ENCODE measurements at places on chromosomes 16 and 17.

DNA sequence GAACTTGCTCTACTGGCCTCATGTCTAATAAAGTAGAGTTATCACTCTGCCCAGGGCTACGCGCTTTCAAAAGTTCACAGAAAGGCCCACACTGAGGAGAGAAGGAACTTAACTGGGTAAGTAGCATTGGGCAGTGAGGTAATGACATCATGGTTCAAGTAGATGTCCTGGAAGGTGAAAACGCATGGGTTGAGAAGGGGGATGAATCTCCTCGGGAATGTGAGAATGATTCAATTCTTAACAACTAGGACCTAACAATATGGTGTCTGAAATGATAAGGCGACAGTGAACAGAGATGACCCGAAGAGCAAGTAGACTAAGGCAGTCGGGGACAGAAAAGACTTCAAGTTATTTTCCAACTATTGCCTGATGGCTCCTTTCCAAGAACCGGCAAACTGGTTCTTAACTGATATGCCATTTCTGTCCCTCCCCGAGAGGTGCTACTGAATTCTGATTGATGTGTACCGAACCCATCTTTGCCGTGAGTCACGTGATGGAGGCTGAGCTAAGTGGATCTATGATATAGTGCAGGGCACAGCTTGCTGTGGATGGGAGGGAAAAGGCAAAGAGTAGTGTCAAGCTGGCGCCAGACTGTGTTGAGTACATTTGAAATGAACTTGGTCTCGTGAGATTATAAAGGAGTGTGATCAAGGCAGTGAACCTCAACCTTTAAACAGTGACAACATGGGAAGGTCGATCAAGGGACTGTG is 44.1 kb downstream of the MARCHF10 start:
- H3K4me3 ChIP-seq, result no peak overlapping the region
- peaks cover 20% of the 10 kb centered on the region for H3K27me3 ChIP-seq
- no peak for DNase-seq

DNA sequence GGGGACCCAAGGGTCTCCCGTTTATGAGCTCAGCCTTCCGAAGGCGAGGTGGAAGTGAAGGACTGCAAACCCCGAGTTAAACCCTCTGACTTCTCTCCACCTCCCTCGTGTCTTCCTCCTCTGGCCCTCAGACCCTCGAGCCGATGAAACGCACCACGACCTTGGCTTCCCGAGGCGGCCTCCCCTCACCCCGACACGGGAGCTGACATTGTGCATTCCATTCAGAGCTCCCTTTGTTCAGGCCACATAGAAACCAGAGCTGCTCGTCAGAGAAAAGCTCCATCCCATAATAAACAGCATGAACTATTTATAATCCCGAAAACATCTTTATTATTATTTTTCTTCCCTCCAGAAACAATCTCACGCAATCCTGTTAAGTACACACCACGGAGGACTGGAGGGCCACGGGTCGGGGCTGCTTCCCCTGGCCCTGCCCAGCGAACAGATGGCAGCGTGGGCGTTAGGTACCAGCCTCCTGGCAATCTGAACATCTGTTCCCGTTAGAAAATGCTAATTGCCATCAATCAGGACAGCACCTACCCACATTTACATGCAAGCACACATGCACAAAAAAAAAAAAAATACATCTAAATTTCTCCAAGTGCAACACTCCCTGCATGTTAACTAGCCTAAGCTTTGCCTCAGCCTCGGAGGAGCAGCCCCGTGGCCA is 145.7 kb downstream of the RBFOX3 start:
- H3K27me3 ChIP-seq, result no peaks in the 10 kb centered on the region
- H3K4me3 ChIP-seq, result no peak overlapping the region
- no peak overlapping the region for H3K27ac ChIP-seq
- no peaks in the 10 kb centered on the region for H3K4me1 ChIP-seq

GRCh38 chr16:14187517-14188338 is 116.6 kb downstream of the MRTFB start:
- peak overlapping the region; percentile 18 for H3K4me3 ChIP-seq
- H3K27ac ChIP-seq, result no peak overlapping the region
- no peaks in the 10 kb centered on the region for H3K27me3 ChIP-seq
- no peaks in the 10 kb centered on the region for H3K36me3 ChIP-seq

- no peak for DNase-seq
- H3K36me3 ChIP-seq, result peaks cover 6% of the 10 kb centered on the region
- H3K4me3 ChIP-seq, result peak overlapping the region; percentile 75
- H3K4me1 ChIP-seq, result peaks cover 8% of the 10 kb centered on the region
- H3K27ac ChIP-seq, result peak overlapping the region; percentile 15
These were observed 1.4 kb downstream of the PLD2 start for GRCh38 chr17:4808378-4808767.

DNA sequence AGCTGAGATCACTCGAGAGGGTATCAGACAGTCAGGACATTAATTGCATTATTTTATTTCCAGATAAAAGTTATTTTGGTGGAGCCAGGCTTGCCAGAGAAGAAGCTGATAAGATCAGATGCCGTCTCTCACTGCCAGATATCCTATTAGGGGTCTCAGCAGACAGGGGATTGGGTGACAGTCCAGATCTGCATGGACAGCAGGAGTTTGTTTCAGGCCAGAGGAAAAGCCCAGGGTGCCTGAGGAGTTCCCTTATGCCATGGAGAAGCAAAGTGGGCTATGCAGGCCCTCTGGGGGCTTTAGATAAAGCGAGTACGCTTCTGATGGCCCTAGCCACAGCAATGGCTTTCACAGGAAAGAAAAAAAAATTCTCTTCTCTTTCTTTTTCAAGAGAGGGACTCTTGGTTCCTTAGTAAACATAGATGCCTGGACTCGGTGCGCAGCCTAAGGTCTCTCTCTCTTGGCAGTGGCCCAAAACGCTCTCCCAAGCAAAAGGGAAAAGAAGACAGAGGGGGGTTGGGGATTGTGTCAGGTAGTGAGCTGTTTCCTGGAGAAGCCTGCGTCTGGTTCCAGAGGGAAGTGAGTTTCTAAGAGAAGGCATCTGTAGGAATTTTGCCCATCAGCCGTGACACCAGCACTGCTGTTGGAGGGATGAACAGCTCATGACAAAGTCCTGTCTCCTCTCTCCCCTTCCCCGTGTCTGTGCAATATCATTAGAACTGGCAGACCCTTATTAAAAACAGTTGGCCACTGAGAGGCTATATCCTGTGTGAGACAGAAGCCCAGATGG is 166.3 kb upstream of the FOXF1 start:
- no peak for DNase-seq
- no peak overlapping the region for H3K4me3 ChIP-seq
- H3K27me3 ChIP-seq, result peaks cover 40% of the 10 kb centered on the region
- H3K4me1 ChIP-seq, result no peaks in the 10 kb centered on the region
- H3K27ac ChIP-seq, result no peak overlapping the region
- no peaks in the 10 kb centered on the region for H3K36me3 ChIP-seq

DNA sequence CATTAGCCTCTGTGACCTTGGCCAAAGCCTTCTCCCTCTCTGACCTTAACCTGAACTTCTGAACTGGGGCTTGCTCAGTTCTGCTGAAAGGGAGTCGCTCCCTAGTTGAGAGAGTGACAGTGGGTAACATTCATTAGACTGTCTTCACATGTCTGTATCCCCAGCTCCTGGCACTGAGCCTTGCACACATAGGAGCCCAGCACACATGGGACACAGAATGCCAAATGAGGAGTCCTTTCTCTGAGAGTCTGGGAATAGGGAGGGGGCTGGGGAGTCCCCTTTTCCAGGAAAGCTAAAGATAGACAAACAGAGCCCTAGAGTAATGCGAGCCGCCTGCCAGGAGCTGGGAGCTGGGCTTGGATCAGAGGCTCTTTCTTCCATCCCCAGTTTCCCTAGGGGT is 2.5 kb downstream of the TAC4 start:
- H3K4me3 ChIP-seq, result no peak overlapping the region
- no peak for DNase-seq
- H3K27ac ChIP-seq, result no peak overlapping the region
- H3K36me3 ChIP-seq, result peaks cover 8% of the 10 kb centered on the region
- peaks cover 12% of the 10 kb centered on the region for H3K4me1 ChIP-seq

- no peaks in the 10 kb centered on the region for H3K4me1 ChIP-seq
- H3K27me3 ChIP-seq, result no peaks in the 10 kb centered on the region
These were observed 593.5 kb upstream of the SOX9 start for GRCh38 chr17:71527311-71527710.

- DNase-seq, result no peak
- no peaks in the 10 kb centered on the region for H3K4me1 ChIP-seq
- no peaks in the 10 kb centered on the region for H3K36me3 ChIP-seq
- H3K27ac ChIP-seq, result no peak overlapping the region
These were observed 7.3 kb downstream of the DRC7 start for GRCh38 chr16:57701759-57702371.

DNA sequence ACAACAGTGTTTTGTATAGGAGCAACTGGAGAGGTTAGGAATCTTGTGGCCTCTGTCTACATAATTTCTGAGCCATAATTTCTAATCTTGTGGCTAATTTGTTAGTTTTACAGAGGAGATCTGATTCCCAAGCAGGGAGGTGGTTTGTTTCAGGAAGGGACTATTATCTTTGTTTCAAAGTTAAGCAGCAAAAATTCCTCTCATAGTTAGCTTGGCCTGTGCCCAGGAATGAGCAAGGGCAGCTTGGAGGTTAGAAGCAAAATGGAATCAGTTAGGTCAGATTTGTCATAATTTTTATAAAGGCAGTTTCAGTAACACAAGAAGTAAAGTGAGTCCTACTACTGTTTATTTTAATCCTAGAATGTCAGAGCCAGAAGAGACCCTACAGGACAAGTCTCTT is 2.0 kb upstream of the RDM1 start:
- peaks cover 14% of the 10 kb centered on the region for H3K27me3 ChIP-seq
- peaks cover 7% of the 10 kb centered on the region for H3K36me3 ChIP-seq
- H3K27ac ChIP-seq, result no peak overlapping the region
- no peak for DNase-seq
- H3K4me3 ChIP-seq, result no peak overlapping the region

- no peaks in the 10 kb centered on the region for H3K36me3 ChIP-seq
- peaks cover 7% of the 10 kb centered on the region for H3K4me1 ChIP-seq
- no peak for DNase-seq
- H3K27me3 ChIP-seq, result peaks cover 20% of the 10 kb centered on the region
These were observed 10.0 kb upstream of the BEAN1 start for GRCh38 chr16:66416939-66417700.

DNA sequence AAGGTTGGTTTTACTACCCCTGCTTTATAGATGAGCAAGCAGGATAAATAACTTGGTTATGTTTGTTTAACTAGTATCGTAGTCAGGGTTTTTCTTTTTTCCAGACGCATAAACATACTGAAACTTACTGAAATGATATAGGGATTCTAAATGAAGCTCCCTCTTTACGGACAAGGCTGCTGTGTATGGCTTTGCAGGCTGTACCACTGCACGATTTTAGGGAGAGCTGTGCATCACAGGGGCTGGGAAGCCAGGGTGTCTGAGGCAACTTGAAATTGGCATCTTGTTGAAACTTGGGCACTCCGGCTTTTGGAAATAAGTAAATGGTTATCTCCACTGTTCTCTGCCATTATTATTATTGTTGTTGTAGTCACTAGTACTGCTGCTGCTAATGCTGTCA is 218.1 kb upstream of the CDH8 start:
- no peak overlapping the region for H3K27ac ChIP-seq
- no peaks in the 10 kb centered on the region for H3K36me3 ChIP-seq
- no peak overlapping the region for H3K4me3 ChIP-seq
- H3K4me1 ChIP-seq, result no peaks in the 10 kb centered on the region
- H3K27me3 ChIP-seq, result no peaks in the 10 kb centered on the region

DNA sequence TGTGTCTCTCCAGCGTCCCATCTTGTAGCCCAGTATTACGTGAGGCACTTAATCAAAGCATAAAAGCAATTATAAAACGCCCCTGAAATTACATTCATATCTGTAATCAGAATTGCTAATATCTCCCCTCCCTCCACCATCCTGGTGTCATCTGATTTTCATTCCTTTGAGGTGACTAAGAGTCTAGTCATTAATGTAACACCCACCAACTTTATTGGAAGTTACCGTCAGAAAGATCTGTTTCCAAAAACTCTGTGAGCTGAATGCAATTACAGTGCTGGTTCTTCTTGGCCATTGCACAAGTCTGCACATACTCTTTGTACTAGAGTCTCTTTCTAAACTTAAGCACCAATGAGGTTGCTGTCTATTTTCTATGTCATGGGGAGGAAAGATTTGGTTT is 12.5 kb upstream of the MAF start:
- no peaks in the 10 kb centered on the region for H3K36me3 ChIP-seq
- no peak overlapping the region for H3K27ac ChIP-seq
- H3K27me3 ChIP-seq, result peaks cover 2% of the 10 kb centered on the region
- no peak overlapping the region for H3K4me3 ChIP-seq

DNA sequence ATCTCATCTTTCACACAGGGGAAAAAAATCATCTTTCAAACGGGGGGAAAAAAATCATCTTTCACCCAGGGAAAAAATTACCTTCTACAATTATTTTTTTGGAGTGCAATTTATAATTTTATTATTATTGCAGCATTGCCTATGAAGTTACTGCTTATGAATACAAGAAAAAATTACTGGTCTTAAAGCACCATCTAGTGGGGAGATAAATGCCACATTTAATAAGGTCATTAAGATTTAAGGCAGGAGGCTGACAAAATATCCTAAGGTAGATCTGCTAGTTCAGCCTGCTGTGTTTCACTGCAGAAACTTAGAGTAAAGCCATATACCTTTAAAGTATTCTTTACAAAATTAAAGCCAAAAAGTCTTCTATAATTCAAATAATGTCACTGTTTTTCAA is 13.7 kb downstream of the SHCBP1 start:
- H3K27me3 ChIP-seq, result no peaks in the 10 kb centered on the region
- no peak for DNase-seq
- H3K27ac ChIP-seq, result no peak overlapping the region
- peaks cover 47% of the 10 kb centered on the region for H3K36me3 ChIP-seq
- no peak overlapping the region for H3K4me3 ChIP-seq

GRCh38 chr17:38339891-38340290 is 3.9 kb downstream of the GPR179 start:
- no peak overlapping the region for H3K4me3 ChIP-seq
- no peaks in the 10 kb centered on the region for H3K4me1 ChIP-seq
- DNase-seq, result no peak
- no peaks in the 10 kb centered on the region for H3K36me3 ChIP-seq
- no peaks in the 10 kb centered on the region for H3K27me3 ChIP-seq
- H3K27ac ChIP-seq, result no peak overlapping the region

DNA sequence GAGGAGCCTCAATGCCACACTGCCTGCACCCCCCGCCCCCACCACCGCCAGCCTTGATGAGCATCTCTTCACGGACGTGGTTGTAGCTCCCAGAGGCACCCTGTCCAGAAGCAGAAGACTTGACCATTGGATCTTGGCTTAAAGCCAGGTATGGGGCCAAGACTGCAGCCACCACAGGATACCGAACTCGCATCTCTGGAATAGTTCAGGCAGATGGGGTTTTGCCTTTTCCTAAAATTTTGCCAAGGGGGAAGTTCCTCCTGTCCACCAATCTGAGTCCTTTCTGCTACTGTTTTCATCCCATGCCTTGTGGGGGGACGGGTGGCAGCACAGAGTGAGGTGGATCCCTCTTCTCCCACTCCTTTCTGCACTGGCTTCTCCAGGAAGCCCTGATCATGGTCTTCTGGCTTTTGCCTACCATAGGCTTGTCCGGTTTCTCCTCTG is 939 bp downstream of the CORO6 start:
- H3K27me3 ChIP-seq, result peaks cover 4% of the 10 kb centered on the region
- peaks cover 37% of the 10 kb centered on the region for H3K4me1 ChIP-seq
- DNase-seq, result no peak
- H3K27ac ChIP-seq, result no peak overlapping the region
- H3K36me3 ChIP-seq, result peaks cover 8% of the 10 kb centered on the region

- no peaks in the 10 kb centered on the region for H3K27me3 ChIP-seq
- DNase-seq, result no peak
- no peak overlapping the region for H3K27ac ChIP-seq
- H3K4me1 ChIP-seq, result peaks cover 36% of the 10 kb centered on the region
These were observed 89.4 kb upstream of the TNRC6C start for GRCh38 chr17:77869041-77869599.

GRCh38 chr17:49975531-49975930 is 6.5 kb downstream of the DLX4 start:
- no peak overlapping the region for H3K27ac ChIP-seq
- H3K27me3 ChIP-seq, result peaks cover 63% of the 10 kb centered on the region
- H3K4me1 ChIP-seq, result peaks cover 7% of the 10 kb centered on the region
- no peak overlapping the region for H3K4me3 ChIP-seq
- DNase-seq, result no peak
- no peaks in the 10 kb centered on the region for H3K36me3 ChIP-seq
